ENCODE measurements at places on chromosomes 6 and 20. TPM values are rescaled to one million over a fixed set of nuclear protein-coding genes. Genes with fewer than 3 reads are reported as not detected.

The DUSP15 gene
- total RNA-seq, result 9.8 TPM

The ADGRB3 gene
- 158 TPM for total RNA-seq

The TRAPPC3L gene
- total RNA-seq, result under 0.01 TPM

The ADAM33 gene
- total RNA-seq, result 2.4 TPM

The RGS17 gene
- total RNA-seq, result 112 TPM

The PRSS16 gene
- total RNA-seq, result 0.41 TPM

The NKAIN4 gene
- total RNA-seq, result 14.7 TPM

The IL20RA gene
- total RNA-seq, result 0.41 TPM

The GDAP1L1 gene
- total RNA-seq, result 131 TPM

The COL21A1 gene
- total RNA-seq, result 1.6 TPM

The NKAIN2 gene
- 109 TPM for total RNA-seq

The CALHM5 gene
- total RNA-seq, result 0.41 TPM
